ENCODE measurements at places on chromosomes 16 and 17.

DNA sequence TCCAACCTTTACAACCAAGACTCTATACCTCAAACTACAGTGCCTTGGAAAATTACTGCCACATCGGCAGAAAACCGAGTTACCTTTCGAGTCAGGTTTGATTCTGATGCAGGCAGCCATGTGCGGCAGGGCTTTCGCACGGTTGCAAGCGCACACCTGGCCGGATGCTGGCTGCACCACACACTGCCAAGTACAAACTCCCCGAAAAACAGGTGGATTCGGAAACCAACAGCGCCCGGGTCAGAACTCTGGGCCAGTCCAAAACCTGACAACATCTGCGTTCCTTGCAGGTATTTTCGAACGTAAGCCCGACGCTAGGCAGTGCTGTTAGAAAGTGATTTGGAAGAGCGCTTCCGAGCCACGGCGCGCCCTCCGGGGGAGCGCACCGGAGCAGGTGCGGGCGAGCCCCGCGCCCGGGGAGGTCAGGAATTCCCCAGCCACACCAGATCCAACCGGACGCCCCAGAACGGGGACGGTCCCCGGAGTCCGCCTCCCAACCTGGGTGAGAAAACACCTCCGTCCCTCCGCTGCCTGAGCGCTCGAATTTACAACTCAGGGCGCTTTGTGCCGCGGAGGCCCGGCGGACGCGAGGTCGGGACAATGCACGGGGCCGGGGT, 1.2 kb downstream of the USP7 start:
- DNase-seq: no peak

DNA sequence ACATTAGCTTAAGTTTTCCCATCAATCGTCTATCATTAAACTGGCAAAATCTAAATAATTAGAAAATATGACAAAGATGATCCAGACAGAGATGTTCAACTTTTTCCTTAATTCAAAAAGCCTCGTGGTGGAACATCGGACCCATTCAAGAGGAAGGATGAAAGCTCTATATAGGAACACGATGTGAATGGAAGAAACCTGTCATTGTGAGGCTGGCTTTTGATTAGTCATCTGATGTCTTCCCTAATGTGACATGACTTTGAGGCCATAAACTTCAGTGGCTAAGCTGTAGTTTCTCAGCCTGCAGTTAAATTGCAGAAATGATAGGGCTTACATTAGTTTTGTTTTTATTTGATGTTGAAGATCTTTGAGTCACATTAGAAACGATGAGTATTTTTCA, 1.0 kb downstream of the AMZ2 start:
- peak; percentile 40 for DNase-seq

GRCh38 chr16:56779906-56780305, 50.0 kb downstream of the NUP93 start:
- DNase-seq: no peak

DNA sequence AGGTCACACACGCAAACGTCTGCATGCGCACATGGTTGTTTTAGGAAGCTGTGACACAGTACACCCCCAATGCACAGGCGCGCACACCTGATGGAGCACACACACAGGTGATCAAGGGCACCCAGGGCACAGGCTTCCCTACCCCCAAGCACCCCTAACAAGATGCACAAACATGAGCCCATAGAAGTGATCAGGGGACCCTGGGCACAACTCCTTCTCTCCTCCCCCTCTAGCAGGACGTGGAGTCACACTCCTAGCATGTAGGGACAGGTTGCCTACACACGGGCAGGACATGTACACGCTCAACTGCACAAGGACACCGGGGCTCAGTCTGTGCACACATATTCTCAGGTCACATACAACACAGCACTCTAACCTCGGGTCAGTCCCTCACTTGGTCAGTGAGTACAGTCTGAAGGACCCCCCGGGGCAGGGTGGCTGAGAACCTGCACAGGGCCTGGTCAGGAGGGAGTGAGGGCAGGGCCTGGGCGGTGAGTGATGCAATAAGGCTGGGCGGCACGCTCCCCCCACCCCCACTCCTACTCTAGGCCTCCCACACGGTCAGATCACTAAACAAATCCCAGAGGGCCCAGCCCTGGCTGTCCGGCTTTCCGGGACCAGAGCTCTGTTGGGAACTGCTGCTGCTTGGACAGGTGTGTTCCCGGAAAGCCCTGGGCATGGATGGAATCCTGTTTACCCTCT, 751 bp upstream of the DOC2B start:
- no peak for DNase-seq

DNA sequence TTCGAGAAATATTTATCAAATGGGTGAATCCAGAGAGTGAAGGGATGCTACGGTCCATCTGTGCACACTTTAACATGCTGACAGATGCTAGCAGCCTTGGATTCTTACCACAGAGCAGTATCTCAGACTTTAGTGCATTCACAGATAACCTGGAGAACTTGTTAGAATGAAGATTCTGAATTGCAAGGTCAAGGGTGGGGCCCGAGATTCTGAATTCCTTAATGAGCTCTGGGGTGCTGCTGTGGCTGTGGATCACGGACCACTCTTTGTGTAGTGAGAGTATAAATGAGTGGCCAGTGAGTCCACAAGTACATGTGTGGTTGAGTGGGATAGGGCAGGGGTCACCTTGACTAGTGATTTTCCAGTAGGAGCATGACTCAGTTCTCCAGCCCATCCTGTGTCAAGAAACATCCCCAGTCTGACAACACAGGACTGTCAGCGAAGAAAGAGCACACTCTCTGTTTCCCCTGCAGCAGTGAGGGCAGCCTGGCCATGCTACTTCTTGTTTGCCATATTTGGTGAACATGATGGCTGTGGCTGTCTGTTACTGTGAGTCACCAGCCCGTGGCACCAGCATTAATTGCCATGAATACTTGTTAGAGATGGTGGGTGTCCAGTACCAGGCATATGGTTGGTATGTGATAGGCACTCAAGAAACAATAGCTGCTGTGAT, 13.0 kb upstream of the SALL1 start:
- DNase-seq: no peak

- no peak for DNase-seq
Measured at GRCh38 chr17:57707892-57708291, 37.2 kb downstream of the CCDC182 start.

- no peak for DNase-seq
Measured at GRCh38 chr17:76475302-76475701, 7.9 kb downstream of the AANAT start.

- DNase-seq: no peak
Measured at GRCh38 chr17:81621494-81622130, 15.3 kb downstream of the NPLOC4 start.

DNA sequence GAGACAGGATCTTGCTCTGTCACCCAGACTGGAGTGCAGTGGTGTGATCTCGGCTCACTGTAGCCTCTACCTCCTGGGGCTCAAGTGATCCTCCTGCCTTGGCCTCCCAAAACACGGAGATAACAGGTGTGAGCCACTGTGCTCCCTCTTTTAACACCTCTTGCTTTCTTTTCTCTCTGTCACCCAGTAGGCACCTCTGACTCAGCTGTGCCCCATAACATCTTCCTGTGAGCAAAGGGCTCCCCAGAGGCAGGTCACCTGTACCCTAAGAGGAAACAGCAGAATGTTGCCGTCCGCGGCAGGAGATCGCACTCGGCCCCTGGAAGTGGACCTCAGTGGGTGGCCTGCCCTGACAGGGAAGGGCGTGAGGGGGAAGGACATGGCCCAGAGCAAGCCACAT, 918 bp upstream of the NLRC3 start:
- no peak for DNase-seq

DNA sequence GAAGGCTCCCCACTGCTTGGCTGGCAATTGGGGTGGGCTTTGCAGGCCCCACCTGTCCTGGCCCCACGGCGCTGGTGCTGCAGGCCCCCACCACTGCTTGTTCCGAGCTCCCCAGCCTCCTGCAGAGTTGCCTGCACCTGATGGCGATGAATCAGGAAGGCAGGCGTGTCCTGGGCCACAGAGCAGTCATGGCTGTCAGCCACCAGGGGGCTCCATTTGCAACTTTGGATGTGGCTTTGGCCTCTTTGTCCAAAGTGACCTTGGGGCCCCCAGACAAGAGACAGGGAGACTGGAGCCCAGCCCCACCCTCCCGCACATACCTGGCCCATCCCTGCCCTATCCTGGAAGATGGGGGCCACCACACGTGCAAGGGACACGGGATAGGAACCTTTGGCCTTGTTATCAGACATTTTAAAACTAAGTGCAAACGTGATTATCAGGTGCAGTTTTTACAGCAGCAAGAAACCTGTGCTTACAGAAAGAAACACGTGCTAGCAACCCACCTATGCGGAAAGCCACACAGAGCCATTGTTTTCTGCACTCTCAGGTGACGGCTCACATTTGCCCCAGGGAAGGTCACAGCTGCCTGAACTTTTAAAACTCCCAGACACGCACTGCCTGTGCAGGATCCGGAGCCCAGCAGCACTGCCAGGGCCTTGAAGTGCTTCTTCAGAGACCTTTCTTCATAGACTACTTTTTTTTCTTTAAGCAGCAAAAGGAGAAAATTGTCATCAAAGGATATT, at the start of gene DNASE1:
DNASE1 (plus strand) TSS at position 443 of the 743 bp plus-strand sequence. CDS start 683 bp downstream, outside the sequence.
- DNase-seq: peak; percentile 77

GRCh38 chr17:40099619-40100418, 570 bp downstream of the NR1D1 start:
- DNase-seq: no peak

DNA sequence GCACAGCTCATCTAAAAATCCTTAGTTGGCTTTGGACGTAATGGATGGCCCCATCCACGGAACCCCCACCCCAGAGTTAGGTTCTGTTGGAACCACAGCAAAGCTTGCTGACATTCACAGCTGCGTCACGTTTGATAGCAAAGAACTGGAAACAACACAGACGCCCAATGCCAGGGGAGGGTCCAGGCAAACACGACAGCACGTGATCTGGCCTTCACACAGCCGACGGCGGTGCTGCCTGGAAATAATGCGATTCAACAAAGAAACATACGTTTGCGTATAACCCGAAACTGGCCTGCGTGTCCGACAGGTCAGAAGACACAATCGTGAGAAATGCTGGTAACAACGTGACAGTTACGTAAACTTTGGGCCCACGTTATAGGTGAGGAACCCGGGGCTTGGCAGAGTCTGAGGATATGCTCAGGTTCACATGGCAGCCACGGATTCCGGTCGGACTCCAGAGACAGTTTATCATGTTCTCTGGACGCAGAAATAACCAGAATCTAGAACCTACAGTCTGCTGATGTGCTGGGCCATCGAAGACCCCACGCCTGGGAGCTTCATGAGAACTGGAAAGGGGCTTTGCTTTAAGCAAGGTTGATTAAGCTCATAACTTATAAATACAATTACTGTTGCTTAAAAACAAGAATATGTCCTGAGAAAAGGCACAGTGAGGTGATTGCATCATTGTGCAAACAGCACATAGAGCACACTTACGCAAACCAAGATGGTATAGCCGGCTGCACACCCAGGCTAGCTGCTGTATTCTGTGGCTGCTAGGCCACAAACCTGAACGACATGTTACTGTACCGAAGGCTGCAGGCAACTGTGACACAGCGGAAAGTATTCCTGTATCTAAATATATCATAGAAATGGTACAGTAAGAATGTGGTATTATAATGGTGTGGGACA, 70.4 kb downstream of the RPH3AL start:
- DNase-seq: no peak

- no peak for DNase-seq
Measured at GRCh38 chr16:56542039-56542438, 22.2 kb upstream of the BBS2 start.

DNA sequence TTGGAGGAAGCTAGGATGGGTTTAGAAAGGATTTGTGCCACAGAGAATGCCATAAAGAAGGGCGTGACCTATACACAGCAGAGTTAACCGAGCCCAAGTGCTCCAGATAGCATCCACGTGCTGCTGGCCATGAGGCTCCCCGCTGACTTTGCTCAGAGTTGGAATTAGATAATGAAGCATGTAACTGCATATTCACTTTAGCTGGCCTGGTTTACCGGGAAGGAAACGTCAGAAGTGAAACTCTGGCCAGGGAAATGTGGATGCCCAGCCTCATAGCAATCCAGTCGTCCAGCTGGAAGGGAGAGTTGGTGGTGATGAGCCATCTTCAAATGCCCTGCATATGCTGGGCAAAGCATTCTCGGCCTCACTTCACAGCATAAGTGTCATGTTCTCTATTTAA, 6.1 kb downstream of the KRT35 start:
- DNase-seq: no peak

DNA sequence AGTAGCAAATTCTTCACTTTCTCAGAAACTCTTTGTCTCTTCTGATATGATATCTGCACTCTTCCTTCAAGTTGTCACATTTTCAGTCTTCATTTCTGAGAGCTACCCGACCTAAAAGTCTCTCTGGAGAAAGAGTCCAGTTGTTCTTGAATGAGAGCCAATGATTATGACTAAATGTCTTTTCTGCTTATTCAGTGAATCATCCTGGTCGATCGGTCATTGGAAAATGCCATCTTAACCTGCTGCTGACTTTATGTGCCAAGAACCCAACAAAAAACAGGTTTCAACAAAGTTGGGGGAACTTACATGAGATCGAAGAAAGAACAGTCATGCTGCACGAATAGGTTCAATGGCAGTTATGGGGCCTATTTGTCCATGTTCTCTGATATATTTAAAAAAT, 15.9 kb downstream of the SOX9 start:
- no peak for DNase-seq

DNA sequence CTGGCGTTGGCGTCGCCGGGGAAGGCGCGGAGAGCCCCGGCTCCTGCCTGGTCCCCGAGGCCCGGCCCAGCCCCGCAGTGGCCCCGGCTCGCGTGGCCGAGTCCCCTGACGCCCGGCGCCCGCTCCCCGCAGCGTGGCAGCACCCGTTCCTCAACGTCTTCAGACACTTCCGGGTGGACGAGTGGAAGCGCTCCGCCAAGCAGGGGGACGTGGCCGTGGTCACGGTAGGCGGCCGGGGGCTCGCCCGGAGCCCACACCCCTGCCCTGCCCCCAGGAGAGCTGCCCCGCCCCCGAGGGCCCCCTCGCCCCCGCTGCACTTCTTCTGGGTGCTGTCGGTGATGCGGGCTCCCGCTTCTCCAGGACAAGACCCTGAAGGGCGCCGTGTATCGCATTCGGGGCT, 466 bp downstream of the WDR90 start:
- DNase-seq: peak; percentile 48

- no peak for DNase-seq
Measured at GRCh38 chr17:31136319-31136718, 41.5 kb downstream of the NF1 start.

- no peak for DNase-seq
Measured at GRCh38 chr16:69918241-69918640, 32.9 kb upstream of the CLEC18A start.

- DNase-seq: no peak
Measured at GRCh38 chr17:2090804-2091534, 36.1 kb downstream of the HIC1 start.

All from hematopoietic multipotent progenitor cell treated with erythropoietin and hydrocortisone succinate and interleukin-3 and kit ligand, for 8 days (in vitro differentiated cells).